Sciatic nerve (tissue), 2 donors: ENCODE measurements at places on chromosomes 2 and 18. TPM values are rescaled to one million over a fixed set of nuclear protein-coding genes. Genes with fewer than 3 reads are reported as not detected.

Gene FABP1
- not detected for total RNA-seq

Gene NT5DC4
- total RNA-seq, result not detected

Gene EPB41L3
- total RNA-seq, result 73.1 TPM

Gene OR6B2
- 5.1 TPM for total RNA-seq

DNA sequence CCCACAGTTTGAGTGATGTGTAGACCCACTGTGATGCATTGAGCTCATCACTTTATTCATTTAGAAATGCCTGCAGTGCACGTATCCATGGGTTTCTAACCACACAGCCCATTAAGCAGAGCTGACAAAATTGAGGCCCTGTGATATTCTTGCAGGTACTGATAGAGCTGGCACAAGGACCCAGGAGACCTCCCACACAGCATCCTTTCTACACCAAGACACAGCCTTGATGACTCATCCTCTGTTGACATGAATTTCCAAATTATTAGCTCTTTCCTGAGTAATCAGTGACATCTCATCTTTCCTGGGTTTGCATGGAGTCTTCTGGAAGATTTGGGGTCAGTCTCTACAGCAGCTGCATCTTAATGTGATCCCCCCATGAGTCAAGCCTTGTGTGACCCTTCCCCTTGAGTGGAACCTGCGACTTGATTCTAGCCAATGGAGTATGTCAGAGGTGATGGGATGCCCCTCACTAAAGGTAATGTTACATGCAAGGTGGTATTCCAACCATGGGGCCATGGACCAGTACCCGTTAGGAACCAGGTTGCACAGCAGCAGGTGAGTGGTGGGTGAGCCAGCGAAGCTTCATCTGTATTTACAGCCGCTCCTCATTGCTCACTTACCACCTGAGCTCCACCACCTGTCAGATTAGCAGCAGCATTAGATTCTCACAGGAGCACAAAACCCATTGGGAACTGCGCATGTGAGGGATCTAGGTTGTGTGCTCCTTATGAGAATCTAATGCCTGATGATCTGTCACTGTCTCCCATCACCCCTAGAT, 181.1 kb upstream of the ARL4C start:
- DNase-seq, result no peak

GRCh38 chr18:24199372-24199962, 60.6 kb downstream of the CABYR start:
- DNase-seq, result no peak

DNA sequence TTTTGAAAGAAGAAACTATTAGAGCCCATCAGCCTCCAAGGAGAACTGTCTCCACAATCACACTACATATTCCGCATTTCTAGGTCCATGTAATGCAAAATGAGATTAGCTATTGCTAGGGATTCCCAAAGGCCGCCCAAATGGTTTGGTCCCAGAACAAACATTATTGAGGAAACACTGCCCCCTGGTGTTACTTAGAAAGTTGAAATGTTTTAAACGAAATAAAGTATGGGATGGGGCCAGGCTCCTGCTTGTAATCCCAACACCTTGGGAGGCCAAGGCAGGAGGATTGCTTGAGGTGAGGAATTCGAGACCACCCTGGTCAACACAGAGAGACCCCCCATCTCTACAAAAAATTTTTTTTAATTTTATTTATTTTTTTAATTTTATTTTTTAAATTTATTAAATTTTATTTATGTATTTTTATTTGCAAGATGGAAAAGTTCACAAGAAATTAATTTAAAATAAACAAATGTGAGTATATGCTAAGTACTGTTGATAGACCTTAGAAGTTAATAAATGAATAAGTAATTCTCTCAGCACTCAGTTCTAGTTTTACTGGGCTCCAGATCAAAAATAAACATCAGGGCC, 5.5 kb downstream of the NHEJ1 start:
- no peak for DNase-seq

GRCh38 chr2:19723021-19723420, 178.8 kb downstream of the TTC32 start:
- no peak for DNase-seq

DNA sequence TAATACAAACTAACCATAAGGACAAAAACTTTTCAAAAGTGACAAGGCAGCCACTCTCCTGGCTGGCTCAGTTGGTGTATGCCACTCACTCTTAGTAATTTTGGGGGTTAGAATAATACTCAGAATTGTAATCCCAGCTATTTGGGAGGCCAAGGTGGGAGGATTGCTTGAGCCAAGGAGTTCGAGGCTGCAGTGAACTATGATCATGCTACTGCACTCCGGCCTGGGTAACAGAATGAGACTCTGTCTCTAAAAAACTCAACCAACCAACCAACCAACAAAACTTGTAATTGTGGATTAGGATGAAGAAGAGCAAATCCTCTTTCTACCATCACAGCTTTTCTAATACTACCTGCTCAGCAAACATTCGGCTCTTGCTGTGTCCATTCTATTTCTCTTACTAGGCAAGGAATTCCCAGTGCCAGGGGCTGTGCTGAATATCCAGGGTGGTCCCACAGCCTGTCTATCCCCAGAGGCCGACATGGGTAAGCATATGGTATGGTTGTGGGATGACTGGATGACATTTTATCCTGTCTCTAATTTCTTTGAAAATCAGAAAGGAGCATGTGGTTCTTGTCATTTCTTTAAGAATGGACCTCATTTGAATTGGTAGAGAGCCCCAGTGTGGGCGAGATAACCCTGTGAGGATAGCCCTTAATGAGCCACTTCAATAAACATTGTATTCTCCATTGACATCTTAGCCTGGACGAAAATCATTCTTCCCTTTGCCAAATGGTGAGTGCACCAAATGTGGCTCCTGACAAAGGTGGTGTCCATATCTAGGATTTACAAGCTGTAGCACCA, 220.1 kb downstream of the MYCN start:
- no peak for DNase-seq

GRCh38 chr18:54069729-54070128, 154.7 kb downstream of the MBD2 start:
- DNase-seq, result no peak

DNA sequence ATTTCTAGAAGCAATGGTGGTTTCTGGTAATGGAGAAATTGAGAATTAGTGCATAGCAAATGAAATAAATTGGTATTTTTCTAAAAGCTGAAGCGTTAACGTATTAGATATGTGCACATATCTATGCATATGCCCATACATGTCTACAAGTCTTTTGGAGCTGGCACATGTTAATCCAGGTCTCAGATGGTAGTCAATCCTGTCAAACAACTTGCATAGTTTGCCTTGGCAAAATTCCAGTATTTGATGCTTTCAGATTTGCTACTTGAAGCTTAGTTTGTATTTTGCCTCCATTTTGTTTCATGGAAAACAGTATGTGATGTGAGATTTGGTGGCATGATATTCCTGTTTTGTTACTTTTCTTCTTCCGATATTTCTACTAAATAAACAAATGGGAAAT, 304.6 kb downstream of the PARD3B start:
- no peak for DNase-seq

- DNase-seq, result no peak
Observed at GRCh38 chr2:136342138-136342537, 224.2 kb upstream of the CXCR4 start.
